ENCODE measurements at places on chromosomes 1 and 21.

- no peak for DNase-seq
Observed at GRCh38 chr1:56686169-56686568, 41.1 kb downstream of the PRKAA2 start.

- no peak for DNase-seq
Observed at GRCh38 chr21:40768056-40768455, 78.9 kb downstream of the DSCAM start.

DNA sequence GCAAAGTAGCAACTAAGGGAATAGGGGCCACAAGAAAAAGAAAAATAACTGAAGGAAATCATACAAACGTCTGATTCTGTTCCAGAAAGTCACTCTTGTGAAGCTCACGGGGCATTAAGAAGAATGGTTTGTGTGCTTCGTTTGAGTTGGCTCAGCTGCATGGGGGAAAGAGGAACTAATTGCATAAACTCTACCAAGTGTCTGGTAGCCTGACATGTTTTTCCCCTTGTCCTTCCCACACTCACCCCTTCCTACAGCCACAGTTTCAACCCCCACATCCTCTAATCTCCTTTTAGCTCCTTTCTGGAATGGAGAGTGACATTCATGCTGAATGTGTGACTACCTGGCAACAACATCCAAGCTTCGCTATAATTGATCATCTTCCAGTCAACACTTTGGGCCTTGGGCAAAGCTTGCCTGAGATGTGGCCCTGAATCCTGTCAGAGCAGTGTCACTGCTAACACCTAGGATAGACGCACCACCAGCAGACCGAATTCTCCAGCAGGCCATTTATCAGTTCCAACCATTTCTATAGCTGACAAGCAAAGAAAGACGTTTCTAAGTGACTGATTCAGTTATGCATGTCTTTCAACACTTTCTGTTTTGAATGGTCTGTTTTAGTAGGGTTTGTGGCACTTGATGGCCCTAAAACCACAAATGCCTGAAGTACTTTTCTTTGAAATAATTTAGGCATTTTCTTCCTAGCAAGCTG, 439.6 kb downstream of the TTLL7 start:
- no peak for DNase-seq

- no peak for DNase-seq
Observed at GRCh38 chr21:36722370-36723368, 23.8 kb downstream of the SIM2 start.

DNA sequence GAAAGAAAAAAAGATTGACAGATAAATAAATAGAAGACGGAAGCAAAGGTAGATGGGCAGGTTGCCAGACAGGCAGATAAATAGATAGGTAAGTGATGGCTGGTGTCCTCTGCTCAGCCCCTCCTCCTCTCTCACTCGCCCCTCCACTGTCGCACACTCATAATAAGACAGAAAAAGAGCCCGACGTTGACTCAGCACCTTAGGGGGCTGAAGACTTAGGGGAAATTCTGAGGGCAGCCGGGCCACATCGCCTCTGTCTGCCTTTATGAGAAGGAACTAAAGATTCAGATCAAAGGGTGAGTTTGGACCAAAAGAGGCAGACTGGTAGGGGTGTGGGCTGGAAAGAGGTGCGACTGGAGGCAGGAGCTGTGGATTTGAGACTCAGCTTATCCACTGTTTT, 158.1 kb upstream of the IGSF21 start:
- DNase-seq, result no peak

DNA sequence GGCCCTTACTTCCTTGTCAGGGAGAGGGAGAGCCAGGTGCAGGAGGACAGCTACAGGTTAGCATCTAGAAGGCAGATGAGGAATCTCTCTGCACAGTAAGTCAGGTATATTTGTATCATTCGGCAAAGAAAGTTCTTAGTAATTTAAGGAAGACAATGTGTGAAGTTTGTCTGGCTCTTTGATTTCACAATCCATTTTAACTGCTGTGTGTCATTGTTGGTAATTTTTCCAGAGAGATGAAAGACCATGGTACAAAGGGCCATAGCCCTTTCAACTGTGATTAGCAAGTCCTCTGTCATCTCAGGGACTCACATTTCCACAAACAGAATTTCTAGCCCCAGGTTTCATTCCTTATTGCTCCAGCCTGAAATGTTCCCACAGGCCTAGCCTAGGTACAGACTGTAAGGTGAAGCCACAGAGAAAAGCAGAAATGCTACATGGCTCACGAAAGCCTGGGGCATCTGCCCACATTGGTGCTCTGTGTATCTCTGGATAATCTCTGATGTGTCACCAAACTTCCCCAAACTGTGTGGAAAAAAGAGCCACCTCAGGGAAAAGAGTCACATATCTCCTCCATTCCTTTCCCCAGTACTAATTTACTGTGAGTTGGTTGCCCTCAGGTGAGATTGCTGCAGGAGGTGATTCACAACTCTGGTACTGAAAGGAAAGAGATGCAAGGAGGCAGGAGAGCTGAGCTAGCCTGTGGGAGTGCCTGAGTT, 70.6 kb downstream of the SYT6 start:
- no peak for DNase-seq

DNA sequence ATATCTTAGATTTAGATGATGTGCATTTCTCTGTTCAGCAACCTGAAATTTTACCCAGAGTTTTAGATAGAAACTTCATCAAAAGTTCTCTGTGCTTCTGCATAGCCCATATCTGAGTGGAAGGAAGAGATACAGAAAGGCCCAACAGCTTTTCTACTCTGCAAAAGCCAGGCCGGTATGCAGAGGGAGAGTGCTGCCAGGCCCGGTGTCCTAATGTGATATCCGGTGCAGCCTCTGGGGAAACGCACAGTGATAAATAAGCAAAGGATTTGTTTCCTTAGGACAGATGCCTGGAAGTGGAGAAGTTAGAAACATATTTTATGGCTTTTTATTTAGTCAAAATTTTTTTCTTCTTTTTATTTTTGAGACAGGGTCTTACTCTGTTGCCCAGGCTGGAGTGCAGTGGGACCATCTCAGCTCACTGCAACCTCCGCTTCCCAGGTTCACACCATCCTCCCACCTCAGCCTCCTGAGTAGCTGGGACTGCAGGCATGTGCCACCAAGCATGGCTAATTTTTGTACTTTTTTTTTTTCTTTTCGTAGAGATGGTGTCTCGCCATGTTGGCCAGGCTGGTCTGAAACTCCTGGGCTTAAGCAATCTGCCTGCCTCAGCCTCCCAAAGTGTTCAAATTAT, 145.8 kb downstream of the PATJ start:
- DNase-seq, result no peak

GRCh38 chr1:181784039-181784683, 277.4 kb downstream of the ZNF648 start:
- no peak for DNase-seq

DNA sequence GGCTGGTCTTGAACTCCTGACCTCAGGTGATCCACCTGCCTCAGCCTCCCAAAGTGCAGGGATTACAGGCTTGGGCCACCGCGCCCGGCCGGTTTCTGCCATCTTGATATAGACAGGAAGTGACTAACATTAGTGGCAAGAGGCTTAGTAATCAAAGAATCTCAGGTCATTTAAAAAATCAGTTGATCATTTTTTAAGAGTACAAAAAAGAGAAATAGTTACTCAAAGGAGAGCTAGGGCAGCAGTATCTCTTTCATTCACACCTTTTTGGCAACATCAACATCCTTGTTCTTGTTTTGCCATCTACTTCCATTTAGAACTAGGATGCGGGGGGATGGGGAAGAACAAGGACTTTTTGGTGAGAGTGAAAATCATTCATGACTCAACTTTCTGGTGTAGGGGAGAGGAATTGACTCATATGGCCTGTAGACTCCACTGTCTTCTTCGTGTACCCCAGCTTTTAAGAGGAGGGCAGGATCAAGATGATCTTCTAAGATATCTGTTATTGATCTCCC, 8.8 kb downstream of the FCRLB start:
- DNase-seq, result no peak

DNA sequence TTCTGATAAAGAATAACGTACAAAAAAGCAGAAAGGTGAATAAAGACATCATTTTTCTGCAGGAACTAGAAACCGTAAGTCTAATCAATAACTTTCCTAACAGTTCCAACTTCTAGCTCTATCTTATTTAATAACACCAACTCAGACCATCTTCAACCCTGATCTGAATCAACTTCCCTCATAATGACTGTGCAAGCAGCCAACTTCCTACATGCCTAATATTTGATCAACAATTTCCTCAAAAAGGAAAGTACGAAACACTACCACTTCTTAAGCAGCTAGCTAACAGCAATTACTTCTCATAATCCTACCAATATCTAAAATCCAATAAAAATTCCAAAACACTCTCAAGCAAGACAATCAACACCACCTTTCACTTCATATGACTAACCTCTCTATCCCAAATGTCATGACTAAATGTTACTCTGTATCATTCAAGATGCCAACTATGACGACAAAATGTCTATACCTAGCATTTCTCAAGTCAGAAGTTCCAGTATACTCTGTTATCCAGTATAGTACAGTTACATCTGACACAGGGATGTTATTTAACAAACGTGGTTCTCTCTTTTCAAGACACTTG, 1.7 kb downstream of the COP1 start:
- no peak for DNase-seq

- no peak for DNase-seq
Observed at GRCh38 chr1:153553830-153554541, 4.9 kb upstream of the S100A3 start.

- DNase-seq, result no peak
Observed at GRCh38 chr1:220367833-220368232, 95.6 kb upstream of the RAB3GAP2 start.

DNA sequence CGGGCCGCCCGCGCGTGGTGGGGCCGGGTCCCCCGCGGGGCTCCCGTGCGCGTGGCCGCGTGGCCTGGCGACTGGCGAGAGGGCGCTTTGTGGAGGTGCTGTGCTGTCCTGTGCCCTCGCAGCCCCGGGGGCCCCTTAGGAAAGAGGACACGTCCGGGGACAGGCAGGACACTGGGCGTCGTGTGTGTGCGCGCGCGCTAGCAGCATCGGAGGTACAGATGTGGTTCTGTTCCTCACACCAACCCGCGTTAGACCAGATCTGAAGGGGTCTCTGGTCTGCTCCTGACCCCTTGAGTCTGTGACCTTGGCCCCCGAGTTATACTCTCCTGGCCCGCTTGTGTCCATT, 489 bp downstream of the ACTN2 start:
- DNase-seq, result no peak

GRCh38 chr1:64092851-64093371, 110.5 kb upstream of the UBE2U start:
- no peak for DNase-seq

DNA sequence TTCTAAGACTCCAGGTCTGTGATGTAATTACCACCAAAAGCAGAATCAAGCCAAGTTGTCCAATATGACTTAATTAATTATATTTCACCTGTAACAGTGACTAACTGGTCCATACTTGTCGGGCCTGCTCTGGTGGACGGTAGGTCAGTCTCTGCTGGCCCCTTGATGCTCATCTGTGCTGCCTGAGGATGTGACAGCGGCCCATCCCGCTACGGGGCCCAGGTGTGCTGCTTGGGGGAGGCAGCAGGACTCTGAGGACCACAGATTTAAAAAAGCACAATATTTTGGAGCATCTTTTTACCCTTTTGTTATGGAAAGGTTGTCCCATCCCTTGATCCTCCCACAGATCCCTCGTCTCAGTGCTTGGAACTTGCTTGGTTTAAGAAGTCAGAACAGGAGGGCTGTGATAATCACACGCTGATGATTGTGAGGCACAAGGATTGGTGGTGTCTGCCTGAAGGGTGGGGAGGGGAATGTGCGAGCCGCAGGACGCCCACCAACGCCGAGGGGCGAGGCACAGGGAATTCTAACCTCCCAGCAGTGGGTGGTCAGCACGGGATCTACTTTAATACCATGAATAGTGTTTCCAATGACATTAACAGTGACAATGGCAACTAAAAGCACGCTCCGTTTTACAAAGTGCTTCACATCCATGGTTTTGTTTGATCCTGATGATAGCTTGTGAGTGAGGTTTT, 27.8 kb upstream of the UMODL1 start:
- DNase-seq, result no peak

GRCh38 chr1:38332649-38333310, 286.2 kb upstream of the POU3F1 start:
- DNase-seq, result no peak

DNA sequence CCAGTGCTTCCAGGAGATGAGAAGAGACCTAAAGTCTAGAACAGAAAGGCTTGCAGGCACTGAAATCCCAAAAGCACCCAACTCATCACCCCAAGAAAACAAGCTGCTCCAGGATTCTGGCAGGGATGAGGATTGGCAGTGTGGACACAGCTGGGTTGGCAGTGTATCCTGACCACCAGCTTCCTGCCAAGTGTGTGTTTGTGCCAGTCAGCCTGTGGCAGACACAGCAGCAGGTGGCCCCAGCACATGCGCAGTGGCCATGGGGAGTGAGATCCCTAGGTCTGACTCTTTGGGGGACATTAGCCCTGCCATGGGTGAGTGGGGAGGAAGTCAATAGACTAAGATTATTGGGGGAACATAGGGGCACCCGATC, 8.7 kb upstream of the SNAPIN start:
- no peak for DNase-seq

DNA sequence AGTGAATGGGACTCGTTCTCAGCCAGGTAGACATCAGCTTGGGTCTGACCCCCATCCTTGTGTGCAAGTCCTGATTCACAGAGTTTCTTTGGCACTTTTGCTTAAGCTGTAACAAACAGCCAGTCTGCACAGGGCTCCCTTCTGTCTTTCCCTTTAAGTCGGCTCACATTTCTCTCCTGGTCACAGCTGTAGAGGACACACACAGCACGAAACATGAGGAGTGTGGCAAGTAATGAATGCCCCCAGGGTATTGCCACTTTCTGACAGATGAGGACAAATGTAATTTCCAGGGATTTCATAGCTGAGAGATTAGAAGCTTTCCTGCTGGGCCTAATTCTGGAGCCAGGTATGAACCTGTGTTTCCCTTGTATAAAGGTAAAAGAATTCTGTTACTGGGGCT, 423.5 kb downstream of the KIF26B start:
- DNase-seq, result no peak

GRCh38 chr1:54312796-54313316, 93.3 kb downstream of the SSBP3 start:
- no peak for DNase-seq

GRCh38 chr1:242754926-242755325, 230.4 kb upstream of the PLD5 start:
- no peak for DNase-seq

GRCh38 chr1:164695956-164696665, 137.1 kb downstream of the PBX1 start:
- no peak for DNase-seq

DNA sequence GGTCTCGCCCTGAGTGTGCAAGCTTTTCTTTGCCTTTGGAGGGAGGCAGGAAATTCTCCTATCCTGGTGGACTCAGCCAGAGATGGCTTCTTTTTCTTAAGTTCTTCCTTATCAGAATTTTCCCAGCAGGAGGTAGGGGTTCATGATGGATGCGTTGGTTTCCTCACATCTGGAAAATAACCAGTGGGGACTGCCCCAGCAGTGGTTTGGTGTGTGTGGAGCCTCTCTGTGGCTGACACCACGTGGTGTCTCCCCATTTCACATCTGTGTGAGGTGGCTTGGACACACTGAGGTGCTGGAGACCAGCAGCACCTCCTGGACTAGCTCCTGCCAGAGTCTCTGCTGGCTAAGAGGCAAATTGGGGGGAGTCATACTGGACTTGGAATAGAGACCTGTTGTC, 32.6 kb downstream of the B3GALT5 start:
- DNase-seq, result no peak

GRCh38 chr1:100382657-100383056, 30.4 kb downstream of the CDC14A start:
- DNase-seq, result no peak
